Neural cell (in vitro differentiated cells): ENCODE measurements at places on chromosomes 16 and 17. TPM values are rescaled to one million over a fixed set of nuclear protein-coding genes. Genes with fewer than 3 reads are reported as not detected.

The BTBD17 gene
- polyA plus RNA-seq, result 5.3 and 8.5 TPM in 2 replicates

The HIGD1B gene
- not detected in 2 replicates for polyA plus RNA-seq

The CTRB2 gene
- polyA plus RNA-seq, result not detected in 2 replicates

The SLC43A2 gene
- polyA plus RNA-seq, result 60.1 and 69.0 TPM in 2 replicates

The AGRP gene
- polyA plus RNA-seq, result not detected in 2 replicates

The ZG16 gene
- not detected in 2 replicates for polyA plus RNA-seq

The CDH5 gene
- not detected in 2 replicates for polyA plus RNA-seq

The RNF112 gene
- polyA plus RNA-seq, result 33.3 and 34.7 TPM in 2 replicates

The FZD2 gene
- polyA plus RNA-seq, result 2.5 and 3.0 TPM in 2 replicates
